ENCODE measurements at places on chromosomes 2 and 18.
A peak's percentile ranks its signal among the peaks of the same experiment; 100 is the strongest.

DNA sequence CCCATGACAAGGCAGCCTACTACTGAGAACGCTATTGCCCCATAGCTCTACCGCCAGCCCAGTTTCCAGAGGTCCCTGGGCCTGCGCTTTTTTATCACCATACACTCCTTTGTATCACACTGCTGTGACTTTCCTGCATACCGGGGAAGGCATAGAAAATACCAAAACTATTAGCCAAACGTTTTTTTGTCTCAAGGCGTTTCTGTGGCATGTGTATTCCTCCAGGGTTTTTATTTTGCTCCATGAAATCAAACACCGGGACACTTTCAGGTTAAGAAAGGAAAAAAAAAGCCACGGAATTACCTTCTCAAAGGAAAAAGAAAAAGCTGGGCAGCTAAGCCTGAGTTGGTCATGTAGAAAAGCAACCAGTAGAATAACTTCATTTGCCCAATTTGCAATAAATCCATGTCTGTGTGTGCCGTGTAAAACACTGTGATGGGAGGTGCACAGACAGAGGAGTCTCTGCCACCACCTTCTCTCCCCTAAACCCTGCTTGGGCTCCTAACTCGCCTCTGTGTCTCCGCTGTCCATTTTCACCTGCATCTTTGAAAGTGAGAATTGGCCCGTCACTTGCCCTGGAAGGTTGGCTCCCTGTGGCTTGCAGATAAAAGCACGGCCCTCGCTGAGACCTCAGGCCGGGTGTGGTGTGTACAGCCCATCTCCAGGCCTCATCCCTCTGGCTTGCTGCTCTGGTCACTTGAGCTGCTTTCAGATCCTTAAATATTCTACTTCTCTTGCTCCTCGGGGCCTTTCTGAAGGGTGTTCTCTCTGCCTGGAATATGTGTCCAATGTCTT, 1.7 kb downstream of the AMER3 start:
- DNase-seq, result no peak

GRCh38 chr2:128774320-128775216, 455.9 kb upstream of the HS6ST1 start:
- DNase-seq, result no peak

- no peak for DNase-seq
These were observed 55.1 kb upstream of the XDH start for GRCh38 chr2:31469648-31470047.

- peak; percentile 41 for DNase-seq
These were observed 189.0 kb downstream of the RPIA start for GRCh38 chr2:88880441-88880953.

DNA sequence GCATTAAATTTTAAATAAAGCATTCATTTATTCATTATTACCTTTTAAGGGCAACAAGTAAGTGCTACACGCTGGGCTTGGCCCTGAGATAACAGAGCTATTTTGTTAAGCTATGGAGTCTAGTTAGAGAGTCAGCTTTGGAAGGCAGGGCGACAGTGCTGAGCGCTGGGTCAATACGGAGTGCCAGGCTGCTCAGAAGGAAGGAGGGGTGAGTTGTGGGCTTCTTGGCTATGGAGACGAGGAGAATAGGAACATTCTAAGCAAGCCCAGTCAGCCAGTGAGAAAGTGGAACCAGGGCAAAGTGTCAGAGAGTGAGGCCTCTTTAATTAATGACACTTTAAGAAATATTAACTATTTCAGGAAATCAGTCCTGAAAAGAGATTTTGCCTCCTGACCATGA, 288.4 kb downstream of the LRRTM1 start:
- no peak for DNase-seq

DNA sequence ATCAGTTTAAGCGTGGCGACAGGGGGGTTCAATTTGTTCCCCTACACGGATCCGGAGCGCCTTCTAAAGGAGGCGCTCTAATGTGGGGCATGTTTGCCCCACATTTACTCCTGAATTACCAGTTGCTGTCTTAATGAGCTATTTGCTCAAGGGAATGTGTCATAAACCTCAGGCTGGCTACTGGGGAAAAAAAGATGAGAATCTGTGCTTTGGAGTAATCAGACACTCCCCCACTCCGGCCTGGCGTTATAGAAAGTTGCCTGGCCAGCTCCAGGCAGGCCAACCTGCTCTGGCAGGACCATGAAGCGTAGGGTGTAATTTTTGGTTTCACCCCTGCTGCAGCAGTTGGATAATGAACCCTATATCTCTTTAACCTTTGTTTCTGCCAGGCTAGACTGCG, 31.0 kb upstream of the MAP3K20 start:
- no peak for DNase-seq

DNA sequence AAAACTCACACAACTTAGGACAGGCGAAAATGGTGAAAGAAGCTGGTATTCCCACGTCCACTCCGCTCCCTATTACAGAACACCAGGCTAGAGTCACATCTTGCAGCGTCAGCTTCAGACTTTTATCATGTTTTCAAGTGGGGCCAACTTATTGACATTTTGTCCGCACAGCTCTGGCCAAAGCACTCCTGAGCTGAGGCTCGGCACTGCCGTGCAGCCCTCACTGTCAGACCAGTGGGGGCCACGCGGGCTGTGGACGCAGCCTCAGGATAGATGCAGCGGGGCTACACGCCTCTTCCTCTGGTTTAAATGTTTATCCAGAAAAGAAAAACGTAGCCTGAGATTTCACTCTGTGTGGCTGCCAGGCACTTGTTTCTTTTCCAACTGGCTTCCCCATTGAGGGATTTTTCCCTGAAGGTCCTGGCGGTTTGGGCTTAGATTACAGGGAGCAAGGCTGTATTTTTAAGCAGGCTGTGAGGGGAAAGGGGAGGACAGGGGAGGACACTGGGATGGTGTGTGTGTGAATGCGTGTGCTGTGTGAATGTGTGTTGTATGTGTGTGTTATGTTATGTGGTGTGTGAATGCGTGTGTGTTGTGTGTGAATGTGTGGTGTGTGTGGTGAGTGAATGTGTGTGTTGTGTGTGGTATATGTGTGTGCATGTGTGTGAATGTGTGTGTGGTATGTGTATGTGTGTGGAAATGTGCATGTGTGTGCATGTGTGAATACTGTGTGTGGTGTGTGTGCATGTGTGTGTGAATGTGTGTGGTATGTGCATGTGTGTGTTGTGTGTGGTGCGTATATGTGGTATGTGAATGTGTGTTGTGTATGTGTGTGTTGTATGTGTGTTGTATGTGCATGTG, 267.6 kb downstream of the DCDC2C start:
- no peak for DNase-seq

DNA sequence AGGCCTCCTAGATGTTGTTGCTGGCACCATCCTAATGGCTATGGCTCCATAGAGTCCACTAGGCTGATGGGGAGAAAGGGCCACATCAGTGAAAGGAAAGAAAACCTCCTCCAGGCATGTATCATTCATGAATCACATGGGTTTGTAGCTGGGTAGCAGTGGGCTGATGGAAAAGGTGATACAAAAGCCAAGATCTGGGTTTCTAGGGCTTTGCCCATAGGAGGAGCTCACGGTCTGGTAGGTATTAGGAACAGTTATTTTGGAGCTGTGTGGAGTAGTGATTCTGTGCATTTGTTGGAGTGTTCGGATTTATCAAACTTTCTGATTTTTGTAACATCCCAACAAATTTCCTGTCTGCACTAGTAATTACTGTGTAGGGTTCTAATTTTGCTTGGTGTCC, 259.2 kb downstream of the SLC4A3 start:
- DNase-seq, result no peak

GRCh38 chr2:30367232-30368070, 79.6 kb upstream of the LCLAT1 start:
- no peak for DNase-seq

DNA sequence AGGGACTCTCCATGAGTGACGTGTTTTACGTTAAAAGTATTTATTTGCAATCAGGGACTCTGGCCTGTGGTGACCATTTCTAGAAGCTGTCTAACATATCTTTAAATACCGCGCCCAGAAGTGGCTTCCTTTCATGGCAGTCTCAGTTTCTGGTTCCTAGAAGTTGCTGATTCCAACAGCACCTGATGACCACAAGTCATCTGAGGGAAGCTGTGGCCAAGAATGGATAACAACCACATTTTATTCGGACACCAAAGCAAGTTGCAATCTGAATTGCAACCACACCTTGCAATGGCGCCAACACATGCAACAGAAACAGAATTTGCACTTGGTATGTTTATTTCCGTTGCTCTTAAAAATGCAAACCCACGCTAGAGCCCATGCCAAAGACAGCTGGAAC, 33.1 kb downstream of the MEX3C start:
- DNase-seq, result no peak

DNA sequence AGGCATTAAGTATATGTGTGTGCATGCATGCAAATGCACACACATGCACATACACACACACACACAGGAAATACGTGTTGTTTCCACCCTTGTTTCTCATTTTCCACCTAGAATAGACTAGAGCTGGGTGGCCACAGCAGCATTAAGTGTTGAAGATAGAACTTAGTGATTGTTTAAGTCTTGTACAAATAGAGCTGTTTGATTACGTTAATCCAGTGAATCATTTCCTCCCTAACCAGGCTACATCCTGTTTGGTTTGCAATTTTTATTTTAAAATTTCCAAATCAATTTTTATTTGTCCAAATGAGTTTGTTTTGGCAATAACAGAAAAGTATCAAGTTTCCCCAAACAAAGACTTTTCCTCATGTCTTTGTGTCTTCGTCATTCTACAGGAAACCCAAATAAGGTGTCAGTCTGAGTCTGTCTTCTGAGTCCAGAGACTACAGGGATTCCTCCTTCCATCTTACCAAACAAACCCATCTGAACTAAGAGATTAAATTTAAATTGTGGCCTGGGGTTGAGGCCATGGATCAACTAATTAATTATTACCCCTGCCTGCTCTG, 74.6 kb upstream of the GALNT5 start:
- DNase-seq, result no peak

DNA sequence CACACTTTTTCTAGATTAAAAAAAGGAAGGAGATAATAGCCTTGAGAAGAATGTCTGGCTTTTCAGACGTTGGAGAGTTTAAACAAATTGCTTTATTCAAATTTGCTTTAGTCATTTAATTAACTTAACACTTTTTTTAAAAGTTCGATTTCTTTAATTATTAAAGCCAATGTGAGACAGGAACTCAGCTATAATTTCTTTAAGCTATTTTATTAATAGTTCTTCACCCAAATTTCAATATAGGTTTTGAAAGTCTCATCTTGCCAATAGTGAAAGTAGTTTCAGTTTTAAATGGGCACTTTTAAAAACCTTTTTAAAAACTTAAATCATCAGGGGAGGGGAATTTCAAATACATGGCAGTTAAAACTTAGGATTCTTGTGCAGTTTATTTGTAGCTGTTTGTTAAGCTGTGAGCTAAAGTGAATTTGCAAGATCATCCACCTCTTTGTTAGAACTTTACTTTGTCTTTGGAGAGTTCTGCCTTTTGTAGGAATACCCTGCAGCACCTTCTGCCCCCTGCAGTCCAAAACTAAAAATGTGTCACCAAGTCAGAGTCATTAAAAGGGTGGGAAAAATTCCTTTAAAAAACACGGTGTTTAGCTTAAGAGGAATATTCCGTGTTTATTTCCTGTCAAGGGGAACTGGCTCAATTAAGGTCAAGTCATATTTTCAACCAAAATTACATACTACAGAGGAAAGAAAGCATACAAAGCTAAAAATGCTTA, 4.6 kb downstream of the TGIF1 start:
- peak; percentile 35 for DNase-seq

- DNase-seq, result no peak
These were observed 66.5 kb upstream of the NEUROD1 start for GRCh38 chr2:181746844-181747243.

- DNase-seq, result no peak
These were observed 7.5 kb downstream of the TTC32 start for GRCh38 chr2:19894134-19894792.

- no peak for DNase-seq
These were observed 31.9 kb downstream of the GAD1 start for GRCh38 chr2:170848587-170848986.

GRCh38 chr2:219496247-219496824, 2.4 kb upstream of the GMPPA start:
- no peak for DNase-seq

DNA sequence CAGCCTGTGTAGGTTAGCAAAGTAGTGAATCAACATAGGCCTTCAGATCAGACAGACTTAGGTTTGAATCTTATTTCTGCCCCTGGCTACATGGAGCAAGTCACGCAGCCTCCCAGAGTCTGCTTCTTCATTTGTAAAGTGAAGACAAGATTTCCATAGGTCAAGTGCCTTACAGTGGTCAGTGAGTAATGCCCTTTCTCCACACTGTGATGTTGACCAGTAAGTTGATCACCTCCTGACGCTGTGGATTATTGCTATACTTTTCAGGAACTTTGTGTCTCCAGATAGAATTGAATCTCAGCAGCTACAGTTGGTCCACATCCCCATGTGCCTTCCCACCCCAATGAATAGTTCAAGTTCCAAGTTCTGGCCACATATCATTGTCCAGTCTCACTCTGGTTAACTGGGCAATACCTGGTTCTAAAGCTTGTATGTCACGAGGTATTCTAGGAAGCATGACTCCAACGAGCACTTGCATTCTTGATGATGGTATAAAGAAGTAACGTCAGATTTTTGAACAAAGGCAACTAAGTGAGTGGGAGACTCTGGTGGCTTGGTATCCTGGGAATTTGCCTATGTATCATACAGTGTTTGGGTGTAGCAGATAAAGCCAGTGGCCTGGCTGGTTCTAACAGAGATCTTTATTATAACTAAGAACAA, 2.1 kb upstream of the CLIP4 start:
- no peak for DNase-seq

DNA sequence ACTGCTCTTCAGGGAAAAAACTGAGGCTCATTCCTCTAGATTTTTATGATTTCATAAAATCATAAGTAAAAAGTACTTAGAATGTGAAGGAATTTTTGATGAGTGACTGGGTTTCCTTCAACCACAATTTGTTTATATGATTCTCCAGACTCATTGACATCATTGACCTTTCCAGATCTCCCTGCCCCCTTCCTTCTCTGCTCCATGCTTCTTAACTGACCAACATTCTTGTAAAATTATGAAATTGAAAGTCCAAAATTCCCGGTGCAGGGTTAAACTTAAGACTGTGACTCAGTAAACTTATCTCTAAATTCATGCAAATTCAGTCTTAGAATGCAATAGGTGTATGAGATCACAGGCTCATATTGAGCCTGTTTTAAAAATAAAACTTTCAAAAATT, 648.9 kb downstream of the TDRD15 start:
- DNase-seq, result no peak
